ENCODE measurements at places on chromosomes 3 and 15.

DNA sequence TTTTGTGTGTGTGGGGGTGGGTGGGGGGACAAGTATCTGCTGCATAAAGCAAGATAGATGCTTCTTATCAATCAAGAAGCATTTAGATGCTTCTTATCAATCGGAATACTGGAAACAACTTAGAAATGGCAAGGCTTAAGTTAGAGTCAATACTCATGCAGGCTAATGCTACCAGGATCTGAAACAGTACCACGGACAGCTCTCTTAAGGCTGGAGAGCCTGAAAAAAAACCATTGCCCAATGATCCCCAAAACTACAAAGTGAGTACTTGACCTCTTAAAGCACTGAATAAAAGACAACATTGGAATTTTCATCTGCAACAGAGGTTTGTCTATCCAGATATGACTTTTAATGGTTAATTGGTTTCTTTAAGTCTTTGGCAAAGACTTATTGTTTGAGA is 262.3 kb downstream of the GAP43 start:
- no peak for DNase-seq

- DNase-seq, result no peak
These were observed 6.8 kb downstream of the ARHGAP31 start for GRCh38 chr3:119300991-119301391.

GRCh38 chr3:44576613-44577012 is 8.2 kb upstream of the ZNF660 start:
- no peak for DNase-seq

GRCh38 chr3:164377466-164377865 is 700.8 kb downstream of the SI start:
- DNase-seq, result no peak

DNA sequence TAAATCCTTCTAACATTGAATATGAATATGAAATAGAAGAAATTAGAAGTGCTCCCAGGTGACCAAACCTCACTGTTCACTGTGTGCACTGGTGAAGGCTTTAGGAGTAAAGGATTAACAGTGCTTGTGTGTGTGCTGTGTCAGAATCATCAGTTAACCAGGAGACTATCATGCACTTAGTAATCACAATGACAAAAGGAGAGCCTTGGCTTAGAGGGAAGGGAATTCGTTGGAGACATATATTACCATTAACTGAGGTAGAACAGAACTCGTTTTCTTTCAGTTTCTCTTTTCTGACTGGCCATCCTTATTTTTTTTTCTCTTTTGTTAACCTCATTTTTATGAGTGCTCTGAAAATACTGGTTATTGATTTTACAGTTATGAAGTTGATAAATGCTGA is 213.3 kb upstream of the GBE1 start:
- no peak for DNase-seq

- DNase-seq, result peak; percentile 54
These were observed 140.1 kb downstream of the ADAMTS17 start for GRCh38 chr15:100201376-100202280.

DNA sequence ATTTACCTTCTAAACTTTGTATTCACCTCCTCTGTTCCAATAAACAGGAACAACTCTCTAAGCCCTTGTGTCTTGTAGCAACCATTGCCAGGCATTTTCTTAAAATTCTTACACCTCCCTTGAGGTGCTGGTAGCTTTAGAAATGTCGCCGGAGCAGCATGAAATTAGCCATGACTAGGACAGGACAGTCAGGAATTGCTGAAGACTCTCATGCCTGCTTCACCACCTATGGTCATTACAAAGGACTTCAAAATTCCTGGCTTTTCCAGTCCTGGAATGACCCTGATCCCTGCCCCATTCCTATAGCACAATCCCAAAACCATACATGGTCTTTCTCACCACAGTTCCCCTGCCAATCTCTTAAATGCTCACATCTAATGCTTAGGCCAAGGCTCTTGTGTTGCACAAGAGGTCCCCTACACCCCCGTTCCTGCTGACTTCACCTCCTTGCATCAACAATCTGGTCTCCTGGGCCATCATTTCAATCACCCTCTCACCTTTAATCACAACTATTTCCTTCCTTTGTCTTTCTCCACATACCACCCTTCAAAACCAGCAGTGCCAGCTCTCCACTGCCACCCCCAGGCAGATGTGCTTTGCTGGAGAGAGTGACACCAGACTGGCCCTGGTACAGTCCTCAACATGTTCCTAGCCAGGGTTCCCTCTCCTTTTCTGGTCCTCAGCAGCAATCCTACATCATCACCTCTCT is 113.2 kb upstream of the TJP1 start:
- DNase-seq, result peak; percentile 13

- DNase-seq, result no peak
These were observed 19.3 kb upstream of the NRROS start for GRCh38 chr3:196620161-196620604.

- no peak for DNase-seq
These were observed 220.0 kb downstream of the CADPS start for GRCh38 chr3:62655056-62655690.

- peak; percentile 47 for DNase-seq
These were observed 7.1 kb downstream of the COL8A1 start for GRCh38 chr3:99645277-99646106.

GRCh38 chr15:73397461-73397860 is 28.7 kb upstream of the HCN4 start:
- no peak for DNase-seq

DNA sequence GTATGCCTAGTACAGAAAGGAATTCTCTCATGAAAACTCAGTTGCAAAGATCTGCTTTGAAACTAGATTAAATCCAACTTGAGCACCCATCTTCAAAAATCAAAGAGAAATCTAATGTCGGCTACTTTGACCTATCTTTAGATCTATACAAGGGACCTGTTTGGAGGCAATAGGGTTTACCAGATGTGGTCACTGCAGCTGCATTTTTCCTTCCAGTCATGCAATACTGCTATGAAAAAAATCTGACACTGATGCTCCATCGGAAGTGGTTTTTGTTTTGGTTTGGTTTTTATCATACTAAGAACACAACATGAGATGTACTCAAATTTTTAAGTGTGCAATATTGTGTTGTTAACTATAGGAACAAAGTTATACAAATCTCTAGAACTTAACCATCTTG is 169.5 kb downstream of the BCHE start:
- DNase-seq, result no peak

- no peak for DNase-seq
These were observed 868 bp upstream of the GADL1 start for GRCh38 chr3:30895329-30895728.

DNA sequence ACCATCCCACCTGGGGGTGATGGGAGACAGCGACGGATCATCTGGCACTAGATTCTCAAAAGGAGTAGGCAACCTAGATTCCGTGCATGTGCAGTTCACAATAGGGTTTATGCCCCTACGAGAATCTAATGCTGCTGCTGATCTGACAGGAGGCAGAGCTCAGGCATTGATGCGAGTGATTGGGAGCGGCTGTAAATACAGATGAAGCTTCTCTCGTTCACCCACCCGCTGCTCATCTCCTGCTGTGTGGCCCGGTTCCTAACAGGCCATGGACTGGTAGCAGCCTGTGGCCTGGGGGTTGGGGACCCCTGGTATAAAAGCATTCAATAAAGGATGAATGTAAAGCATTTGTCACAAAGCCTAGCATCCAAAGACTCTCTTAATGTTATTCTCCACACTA is 126.8 kb downstream of the FRMD4B start:
- DNase-seq, result no peak

DNA sequence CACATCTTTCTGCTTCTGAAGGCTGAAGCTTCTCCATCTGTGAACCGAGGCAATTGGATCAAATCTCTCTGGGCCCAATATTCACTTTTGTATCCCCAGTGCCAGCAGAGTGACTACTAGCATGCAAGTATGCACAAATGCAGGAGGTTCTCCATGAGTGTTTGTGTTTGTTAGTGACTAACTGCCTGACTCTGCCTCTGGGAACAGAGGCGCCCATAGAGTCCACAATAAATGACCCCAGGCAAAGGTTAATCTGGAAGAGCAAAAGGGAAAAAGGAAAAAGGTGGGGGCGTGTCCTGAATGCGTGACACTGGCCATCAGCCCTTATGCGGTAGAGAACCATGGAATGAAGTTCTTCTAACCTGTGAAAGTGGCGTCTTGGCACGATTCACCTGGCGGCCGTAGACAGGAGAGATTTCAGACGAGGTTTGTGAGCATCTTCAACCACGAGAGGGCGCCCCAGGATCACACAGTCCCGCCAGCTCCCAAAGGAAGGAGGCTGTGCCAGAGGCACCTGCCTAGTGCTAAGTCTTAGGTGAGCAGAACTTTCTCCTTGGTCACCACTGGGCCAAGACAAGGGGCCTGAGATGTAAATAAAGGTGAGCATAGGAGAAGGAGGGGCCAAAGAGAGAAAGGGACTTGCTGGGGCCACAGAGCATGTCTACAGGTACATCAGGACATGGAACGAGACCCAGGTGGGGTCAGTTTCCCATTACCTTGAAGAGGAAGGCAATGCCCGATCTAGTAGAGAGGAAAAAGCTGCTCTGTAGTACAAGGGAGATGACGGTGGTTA is 44.2 kb downstream of the RBPMS2 start:
- peak; percentile 82 for DNase-seq

DNA sequence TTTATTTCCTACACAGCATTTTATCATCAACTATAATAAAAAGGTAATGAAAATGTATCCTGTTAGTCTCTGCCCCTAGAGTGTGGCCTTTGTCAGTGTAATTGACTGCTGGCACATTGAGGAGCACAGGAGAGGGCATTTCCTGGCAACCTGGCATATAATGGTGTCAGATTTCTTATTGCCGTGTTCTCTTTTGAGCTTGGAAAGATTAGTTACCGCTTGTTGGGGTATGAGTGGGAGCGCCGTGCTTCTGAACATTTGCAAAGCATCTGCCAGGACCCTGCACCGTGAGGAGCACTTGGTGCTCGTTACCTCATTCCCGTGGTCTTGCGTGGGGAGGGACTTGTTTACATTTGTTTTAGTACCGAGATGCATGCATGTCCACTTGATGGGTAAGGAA is 124.4 kb downstream of the PTPRG start:
- DNase-seq, result no peak

GRCh38 chr15:42843699-42844098 is 76.9 kb downstream of the TTBK2 start:
- DNase-seq, result no peak

GRCh38 chr3:72266016-72266370 is 481.0 kb upstream of the PROK2 start:
- no peak for DNase-seq

DNA sequence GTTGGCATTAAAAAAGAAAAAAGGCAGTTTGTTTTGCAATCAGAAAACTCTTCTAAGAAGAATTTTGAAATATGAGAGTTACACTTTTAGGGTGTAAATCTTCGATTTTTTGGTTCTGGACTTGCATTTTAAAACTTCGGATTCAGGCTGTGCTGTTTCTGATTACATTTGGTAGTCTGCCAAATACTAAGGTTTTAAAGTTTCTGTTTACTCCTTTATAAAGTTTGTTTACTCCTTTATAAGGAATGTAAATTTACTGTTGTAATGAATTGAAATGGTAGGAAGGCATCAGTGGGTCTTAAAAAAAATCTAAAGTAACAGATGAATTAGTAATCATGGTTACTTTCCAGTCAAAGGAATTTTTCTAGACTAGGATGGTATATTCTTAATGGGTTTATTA is 14.1 kb downstream of the FXR1 start:
- DNase-seq, result no peak

DNA sequence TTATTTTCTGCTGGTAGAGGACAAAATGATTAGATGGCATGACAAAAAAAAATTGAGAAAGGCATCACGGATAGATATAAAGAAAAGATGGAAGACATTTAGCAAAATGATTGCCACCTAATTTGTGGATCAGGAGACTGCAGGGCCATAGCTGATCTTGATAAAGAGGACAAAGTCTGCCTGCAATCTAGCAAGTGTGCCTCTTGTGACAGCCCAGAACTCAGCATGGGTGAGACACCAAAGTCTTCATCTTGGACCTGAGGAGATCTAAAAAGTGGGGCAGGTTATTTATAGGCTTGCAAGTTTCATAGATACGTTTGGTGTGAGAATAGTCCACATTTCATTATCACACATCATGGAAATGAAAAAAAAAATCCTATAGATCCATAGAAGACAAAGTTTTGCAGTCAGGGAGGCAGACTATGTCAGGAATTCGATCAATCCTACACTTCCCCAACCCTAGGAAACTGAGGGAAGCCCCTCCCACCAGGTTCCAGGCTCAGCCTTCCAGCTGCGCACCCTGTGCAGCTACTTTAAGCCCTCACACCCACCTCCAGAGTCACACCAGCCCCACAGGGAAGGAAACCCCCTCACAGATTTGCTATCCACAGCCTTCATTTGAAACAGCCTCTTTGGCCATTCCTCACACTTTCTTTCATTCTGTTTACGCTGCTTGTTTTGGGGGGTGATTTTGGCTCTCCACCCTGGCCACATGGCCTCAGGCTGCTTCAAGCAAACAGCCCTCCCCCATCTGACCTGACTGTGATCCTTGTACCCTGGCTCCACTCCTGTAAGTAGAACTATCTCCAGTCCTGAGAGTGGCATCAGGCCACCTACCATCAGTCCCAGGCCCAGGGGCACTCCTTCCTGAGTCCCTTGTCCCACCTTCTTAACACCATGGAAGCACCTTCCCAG is 28.1 kb upstream of the KLHL6 start:
- no peak for DNase-seq

DNA sequence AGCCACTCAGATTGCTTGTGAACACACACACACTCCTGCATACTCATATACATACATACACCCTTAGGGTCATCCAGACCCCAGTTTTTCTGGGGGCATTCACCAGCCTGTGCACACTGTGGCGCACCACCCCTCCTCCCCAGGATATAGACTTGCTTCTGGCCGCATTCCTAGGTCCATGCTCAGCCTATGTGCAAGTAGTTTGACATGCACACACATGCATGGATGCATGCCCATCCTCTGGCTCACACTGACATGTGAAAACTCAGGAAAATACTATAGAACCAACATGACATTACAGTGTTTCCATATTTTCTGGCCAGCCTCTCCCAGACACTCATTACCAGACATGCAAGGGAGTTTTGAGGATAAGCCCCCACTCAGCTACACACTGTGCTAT is 79.3 kb upstream of the POLG start:
- DNase-seq, result no peak

- no peak for DNase-seq
These were observed 173.5 kb downstream of the KLF13 start for GRCh38 chr15:31499953-31500765.

GRCh38 chr3:10529809-10530208 is 24.4 kb upstream of the ATP2B2 start:
- DNase-seq, result no peak

- DNase-seq, result peak; percentile 88
These were observed 2.1 kb downstream of the ALCAM start for GRCh38 chr3:105368566-105369499.

DNA sequence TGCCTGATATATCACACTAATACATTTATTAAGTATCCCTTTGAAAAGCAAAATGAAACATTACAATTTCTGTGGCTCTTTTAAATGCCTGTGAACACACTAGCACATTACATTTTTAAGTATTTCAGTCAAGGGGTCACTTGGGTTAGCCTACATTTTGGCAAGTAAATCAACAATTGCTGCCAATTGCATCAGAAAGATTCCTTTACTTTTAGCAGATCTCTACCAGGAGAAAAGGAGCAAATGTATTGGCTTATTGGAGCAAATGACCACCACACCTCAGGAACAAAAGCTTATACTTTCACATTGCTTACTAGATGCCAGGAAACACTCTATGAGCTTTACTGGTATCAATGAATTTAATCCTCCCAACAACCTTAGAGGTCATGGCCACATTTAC is 947.1 kb downstream of the FHIT start:
- no peak for DNase-seq

GRCh38 chr15:76391847-76392246 is 55.3 kb downstream of the ISL2 start:
- no peak for DNase-seq

All from NAMALWA (cell line).